Breast epithelium (tissue), 4 donors: ENCODE measurements at places on chromosomes 6 and 20. TPM values are rescaled to one million over a fixed set of nuclear protein-coding genes. Genes with fewer than 3 reads are reported as not detected.

Gene TTI1
- 20.2 TPM for total RNA-seq

Gene CST3
- total RNA-seq = 1,982 TPM

Gene TREML1
- 0.98 TPM for total RNA-seq

GRCh38 chr6:167937948-167938911 is 59.2 kb upstream of the KIF25 start:
- DNase-seq = no peak

GRCh38 chr6:18513253-18513798 is 126.2 kb downstream of the RNF144B start:
- no peak for DNase-seq

DNA sequence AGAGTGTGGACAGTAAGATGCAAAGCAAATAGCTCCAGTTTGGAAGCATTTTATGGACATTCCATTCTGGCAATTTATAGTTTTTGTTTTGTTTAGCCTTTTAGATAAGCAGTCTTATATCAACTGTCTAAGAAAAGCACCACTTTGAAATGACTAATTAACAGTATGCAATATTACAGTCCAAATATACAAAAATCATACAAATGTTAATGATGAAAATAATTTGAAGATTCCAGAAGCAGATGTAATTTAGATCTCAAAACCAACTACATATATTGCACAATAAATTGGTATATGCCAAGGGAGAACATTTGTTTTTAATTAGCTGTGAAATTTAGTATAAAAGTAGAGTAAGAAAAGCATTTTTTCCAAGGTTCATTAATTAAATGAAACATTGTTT is 158.8 kb downstream of the KIF6 start:
- DNase-seq = no peak

- DNase-seq = no peak
These were observed 17.5 kb downstream of the PXDC1 start for GRCh38 chr6:3734023-3734422.

GRCh38 chr6:35668744-35669450 is 19.8 kb downstream of the FKBP5 start:
- DNase-seq = no peak

DNA sequence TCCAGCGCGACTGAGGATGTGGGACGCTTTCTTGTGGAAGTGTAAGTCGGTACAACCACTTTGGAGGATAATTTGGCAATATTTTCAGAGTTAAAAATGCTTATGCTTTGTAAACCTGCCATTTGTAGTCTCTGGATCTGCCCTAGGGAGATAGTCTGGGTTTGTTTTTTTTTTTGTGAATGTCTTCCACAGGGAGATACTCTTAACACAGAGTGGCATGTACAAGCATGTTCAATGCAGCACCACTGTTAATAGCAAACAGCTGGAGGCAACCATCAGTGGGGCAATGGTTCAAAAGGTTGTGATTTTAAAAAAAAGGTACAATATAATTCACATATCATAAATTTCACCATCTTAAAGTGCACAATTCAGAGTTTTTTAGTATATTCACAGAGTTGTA is 22.4 kb downstream of the SLC9A8 start:
- DNase-seq = no peak

DNA sequence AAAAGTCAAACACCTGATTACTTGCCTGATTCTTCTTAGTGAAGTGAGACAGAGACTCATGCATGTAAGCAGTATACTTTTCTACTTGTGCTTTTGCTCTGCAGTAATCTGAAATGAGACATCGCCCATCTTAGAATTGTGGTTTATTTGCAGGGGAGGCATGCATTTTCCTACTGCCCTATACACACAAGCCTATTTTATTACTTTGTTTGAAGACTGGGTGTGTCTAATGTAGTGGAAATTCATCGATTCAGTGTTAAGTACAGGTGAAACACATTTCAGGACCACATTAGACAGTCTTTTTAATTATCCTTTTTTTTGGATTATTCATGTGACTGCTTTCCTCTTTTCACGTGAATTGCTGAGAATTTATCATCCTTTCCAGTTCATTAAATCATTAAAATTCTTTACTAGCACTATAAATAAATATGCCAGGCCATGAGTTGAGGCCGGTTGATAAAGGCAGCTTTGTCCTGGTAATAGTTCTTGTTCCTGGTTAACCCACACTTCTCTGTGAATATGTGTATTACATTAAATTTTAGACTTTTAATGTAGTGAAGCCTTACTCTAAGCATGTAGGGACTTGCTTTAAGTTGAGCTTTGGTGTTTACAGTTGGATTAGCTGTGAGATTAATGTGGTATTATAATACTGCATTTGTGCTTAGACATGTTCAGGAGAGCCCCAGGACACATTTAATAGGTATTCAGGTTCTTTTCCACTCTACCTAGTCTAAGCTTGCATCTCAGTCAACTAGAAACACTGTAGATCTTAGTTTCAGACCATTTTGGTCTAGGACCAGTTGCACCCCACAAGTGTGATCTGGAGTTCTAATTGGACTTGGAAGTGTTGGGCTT is 10.8 kb upstream of the BTBD3 start:
- no peak for DNase-seq

GRCh38 chr6:160042788-160043301 is 74.0 kb downstream of the IGF2R start:
- no peak for DNase-seq

- no peak for DNase-seq
These were observed 16.3 kb upstream of the TRPC4AP start for GRCh38 chr20:35108921-35109320.
